ENCODE measurements at places on chromosomes 1 and 21. TPM values are rescaled to one million over a fixed set of nuclear protein-coding genes. Genes with fewer than 3 reads are reported as not detected.

DNA sequence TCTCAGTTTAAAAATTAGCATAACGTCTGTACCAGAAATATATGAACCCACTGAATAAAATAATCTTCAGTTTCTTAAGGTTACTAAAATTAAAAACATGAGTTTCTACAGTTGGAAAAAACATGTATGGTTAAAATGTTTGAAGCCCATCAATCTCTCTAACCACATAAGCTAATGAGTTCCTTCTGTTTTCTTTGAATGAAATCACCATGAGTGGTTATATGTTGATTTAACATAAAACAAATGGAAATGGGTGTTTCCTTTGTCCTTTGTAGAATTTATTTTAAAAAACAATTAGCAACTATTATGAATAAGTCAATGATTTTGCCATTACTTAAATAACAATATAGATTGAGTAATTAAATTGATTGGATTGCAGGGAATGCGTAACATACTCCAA, 3.0 kb upstream of the ADGRL2 start:
- no peak overlapping the region for H3K27ac ChIP-seq
- H3K36me3 ChIP-seq, result no peaks in the 10 kb centered on the region
- H3K27me3 ChIP-seq, result peaks cover 20% of the 10 kb centered on the region
- peaks cover 3% of the 10 kb centered on the region for H3K4me1 ChIP-seq

DNA sequence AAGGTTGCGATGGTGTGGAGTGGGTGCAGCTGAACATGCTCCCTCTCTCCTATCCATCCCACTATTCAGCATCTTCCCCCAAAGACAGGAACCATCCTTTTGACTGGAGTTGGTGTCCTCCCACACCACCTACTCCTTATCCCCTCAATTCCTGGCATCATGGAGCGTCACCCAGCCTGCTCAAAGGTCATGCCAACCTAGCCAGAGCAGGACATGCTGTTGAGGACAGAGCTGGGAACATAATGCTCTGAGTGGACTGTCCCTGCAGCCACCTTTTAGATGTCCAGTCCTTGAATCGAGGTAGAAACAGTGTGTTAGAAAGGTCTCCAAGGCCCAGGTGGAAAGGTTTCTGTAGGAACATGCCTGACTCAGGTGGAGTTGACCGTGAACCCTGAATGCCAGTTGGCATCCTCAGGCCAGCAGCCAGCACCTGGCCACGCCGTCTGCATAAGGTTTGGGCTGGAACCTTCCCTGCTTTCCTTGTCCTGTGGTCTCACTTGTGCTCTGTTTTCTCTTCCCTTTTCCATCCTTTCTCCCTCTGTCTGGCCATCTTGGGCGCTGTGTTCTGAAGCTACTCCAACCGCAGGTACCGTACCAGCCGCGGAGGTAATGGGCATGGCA, 52.2 kb upstream of the CNTN2 start:
- no peak for DNase-seq
- peaks cover 12% of the 10 kb centered on the region for H3K4me1 ChIP-seq
- H3K27me3 ChIP-seq, result no peaks in the 10 kb centered on the region
- H3K27ac ChIP-seq, result no peak overlapping the region
- no peak overlapping the region for H3K4me3 ChIP-seq

DNA sequence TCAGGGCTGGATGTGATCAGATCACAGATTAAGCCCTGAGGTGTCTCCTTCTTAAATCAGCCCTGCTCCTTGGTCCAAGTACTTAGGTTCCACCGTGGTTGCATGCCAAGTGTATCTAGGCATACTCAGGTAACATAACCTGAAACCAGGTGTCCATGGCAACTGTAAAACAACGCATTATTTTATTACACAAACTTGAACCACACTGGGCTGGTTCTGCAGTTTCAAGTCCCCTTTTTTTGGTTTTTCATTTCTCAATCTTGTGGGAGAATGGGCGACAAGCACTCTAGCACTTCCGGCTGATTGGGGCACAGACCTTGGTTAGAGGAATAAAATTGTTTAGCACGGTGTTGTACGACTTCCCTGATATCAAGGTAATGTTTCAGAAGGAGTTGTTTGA, 65.2 kb downstream of the GBP6 start:
- no peaks in the 10 kb centered on the region for H3K27me3 ChIP-seq
- H3K27ac ChIP-seq, result no peak overlapping the region
- no peaks in the 10 kb centered on the region for H3K36me3 ChIP-seq
- no peak for DNase-seq
- peaks cover 13% of the 10 kb centered on the region for H3K4me1 ChIP-seq

- H3K27ac ChIP-seq, result no peak overlapping the region
- no peaks in the 10 kb centered on the region for H3K36me3 ChIP-seq
- DNase-seq, result no peak
- no peak overlapping the region for H3K4me3 ChIP-seq
Observed at GRCh38 chr1:106268070-106268469, 788.4 kb upstream of the PRMT6 start.

Gene AKT3
- 31.7 TPM for total RNA-seq
